ENCODE measurements at places on chromosomes 1 and 21.

DNA sequence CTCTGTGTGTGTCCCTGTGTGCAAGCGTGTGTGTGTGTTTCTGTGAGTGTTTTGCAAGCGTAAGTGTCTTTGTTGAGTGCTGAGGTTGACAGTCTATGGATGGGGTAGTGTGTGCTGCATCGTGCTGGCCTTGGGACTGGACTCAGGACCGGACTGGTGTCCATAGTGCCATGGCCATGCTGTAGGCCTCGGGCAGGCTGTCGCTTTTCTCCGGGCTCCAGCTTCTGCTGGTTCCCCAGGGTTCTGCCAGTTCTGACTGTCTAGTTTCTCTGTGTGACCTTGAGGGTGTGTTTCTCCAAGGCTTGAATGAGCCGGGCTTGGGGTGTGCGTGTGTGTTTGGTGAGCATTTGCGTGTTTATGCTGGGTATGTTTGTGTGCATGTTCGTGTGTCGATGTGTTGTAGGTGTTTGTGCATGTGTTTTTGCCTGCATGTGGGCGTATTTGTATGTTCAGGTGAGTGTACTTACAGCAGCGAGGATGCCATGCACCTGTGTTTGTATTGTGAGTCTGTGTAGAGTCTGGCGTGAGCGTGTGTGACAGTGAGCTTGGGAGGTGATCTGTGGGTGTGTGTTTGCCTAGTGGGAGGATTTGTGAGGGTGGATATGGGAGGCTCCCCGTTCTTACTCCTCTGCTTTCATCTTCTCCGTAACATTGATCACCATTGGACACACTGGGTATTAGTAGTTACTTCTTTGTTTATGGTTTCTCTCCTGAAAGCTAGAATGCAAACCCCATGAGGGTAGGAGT is 51.7 kb upstream of the POU3F1 start:
- DNase-seq, result no peak

- DNase-seq, result no peak
Observed at GRCh38 chr1:225366552-225366951, 61.3 kb downstream of the LBR start.

GRCh38 chr1:158371188-158371953 is 17.7 kb downstream of the CD1E start:
- DNase-seq, result no peak

- no peak for DNase-seq
Observed at GRCh38 chr1:231159202-231159962, 2.5 kb upstream of the TRIM67 start.

GRCh38 chr1:225448146-225448805 is 20.4 kb upstream of the LBR start:
- DNase-seq, result no peak

- no peak for DNase-seq
Observed at GRCh38 chr1:161379071-161379470, 11.4 kb upstream of the CFAP126 start.

- DNase-seq, result no peak
Observed at GRCh38 chr21:34520764-34521508, 8.9 kb upstream of the KCNE1 start.

- DNase-seq, result no peak
Observed at GRCh38 chr1:99565606-99566289, 80.2 kb upstream of the PALMD start.

DNA sequence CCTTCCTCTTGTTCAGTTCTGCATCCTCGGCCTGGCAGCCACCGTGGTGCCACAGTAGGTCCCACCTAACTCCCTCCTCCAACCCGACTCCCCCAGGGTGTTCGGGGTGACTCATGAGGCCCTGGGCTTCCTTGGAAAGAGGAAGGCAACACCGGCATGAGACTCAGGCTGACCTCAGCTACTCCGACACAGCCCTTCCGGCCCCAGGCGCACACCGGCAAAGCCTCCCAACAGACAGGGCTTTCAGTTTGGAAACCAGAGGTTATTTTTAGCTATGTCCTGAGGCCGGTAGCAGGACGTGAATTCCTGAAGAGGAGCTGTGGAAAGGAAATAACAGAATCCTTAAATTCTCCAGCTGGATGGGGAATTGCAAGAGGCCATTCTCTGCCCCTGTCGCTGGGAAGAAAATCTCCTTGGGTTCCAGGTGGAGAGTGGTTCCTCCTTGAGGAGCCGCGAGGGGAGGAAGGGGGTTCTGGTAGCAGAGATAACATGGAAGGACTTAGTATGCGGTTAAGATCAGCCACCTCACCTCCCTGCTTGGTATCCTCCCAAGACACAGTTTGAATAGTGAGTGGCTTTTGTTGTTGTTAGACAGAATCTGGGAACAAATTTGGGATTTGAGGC is 24.4 kb downstream of the PLXNA2 start:
- DNase-seq, result no peak

- no peak for DNase-seq
Observed at GRCh38 chr1:237258871-237259270, 216.9 kb downstream of the RYR2 start.

DNA sequence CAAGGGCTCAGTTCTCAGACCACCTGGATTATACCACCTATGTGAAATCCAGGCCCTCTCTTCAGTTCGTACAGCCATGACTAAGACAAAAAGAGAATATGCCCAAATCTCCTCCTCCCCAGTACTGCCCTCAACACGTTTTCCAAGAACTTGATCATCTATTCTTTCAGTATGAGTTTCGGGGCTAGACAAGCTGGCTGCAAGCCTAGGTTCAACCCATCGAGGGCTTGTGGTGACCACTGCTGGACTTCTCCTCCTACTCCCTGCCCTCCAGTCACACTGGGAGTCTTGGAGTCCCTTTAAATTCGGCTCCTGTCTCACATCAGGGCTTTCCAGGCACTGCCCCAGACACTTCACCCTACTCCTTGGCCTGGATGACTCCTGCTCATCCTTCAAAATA is 352.3 kb downstream of the KCNH1 start:
- DNase-seq, result no peak

GRCh38 chr1:165300400-165300903 is 56.1 kb downstream of the LMX1A start:
- no peak for DNase-seq

DNA sequence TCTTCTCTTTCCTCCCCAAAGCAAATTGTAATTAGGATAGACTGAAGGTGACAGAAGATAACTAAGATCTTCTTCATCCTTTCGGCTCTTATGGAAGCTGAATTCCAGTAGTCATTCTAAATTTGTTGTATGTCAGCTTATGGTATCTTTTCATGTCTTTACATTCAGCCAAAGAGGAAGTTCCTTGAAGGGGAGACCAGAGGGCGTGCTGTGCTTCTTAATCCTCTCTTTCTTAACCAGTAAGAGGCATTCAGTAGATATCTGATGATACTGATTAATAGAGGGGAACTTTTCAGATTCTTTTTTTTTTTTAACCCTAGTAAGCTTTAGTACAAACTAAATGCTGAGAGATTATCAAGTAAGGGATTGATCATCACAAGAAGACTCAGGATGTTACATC is 102.3 kb downstream of the OSBPL9 start:
- DNase-seq, result no peak

DNA sequence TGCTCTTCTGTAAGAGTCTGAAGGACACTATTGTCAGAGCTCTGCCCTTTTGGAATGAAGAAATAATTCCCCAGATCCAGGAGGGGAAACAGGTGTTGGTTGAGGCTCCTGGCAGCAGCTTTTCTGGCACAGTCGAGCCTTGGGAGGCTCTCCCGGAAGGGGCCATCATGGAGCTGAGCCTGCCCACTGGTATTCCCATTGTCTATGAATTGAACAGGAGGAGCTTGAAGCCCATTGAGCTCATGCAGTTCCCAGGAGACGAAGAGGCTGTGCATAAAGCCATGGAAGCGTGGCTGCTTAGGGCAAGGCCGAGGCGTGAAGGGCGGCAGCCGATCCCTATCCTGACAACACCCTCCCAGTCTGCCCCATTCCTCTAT is 26.6 kb downstream of the UBE4B start:
- DNase-seq, result no peak

GRCh38 chr1:93296555-93297154 is 49.1 kb upstream of the DR1 start:
- DNase-seq, result no peak

- no peak for DNase-seq
Observed at GRCh38 chr21:30957010-30957409, 75.6 kb upstream of the KRTAP11-1 start.

- no peak for DNase-seq
Observed at GRCh38 chr1:46489638-46490405, at the start of gene DMBX1. Gene DMBX1, plus strand, starts transcription at chr1:46489836. Its CDS starts 17,175 bp downstream, at chr1:46507011.

- DNase-seq, result no peak
Observed at GRCh38 chr1:32733582-32734321, 31.2 kb upstream of the SYNC start.

- DNase-seq, result no peak
Observed at GRCh38 chr1:51523931-51524330, 4.9 kb upstream of the EPS15 start.

- no peak for DNase-seq
Observed at GRCh38 chr1:119646521-119647227, 1.4 kb downstream of the ZNF697 start.

- no peak for DNase-seq
Observed at GRCh38 chr1:243474136-243474881, 218.5 kb downstream of the SDCCAG8 start.

- DNase-seq, result no peak
Observed at GRCh38 chr1:50329332-50329932, 93.8 kb downstream of the DMRTA2 start.

- DNase-seq, result no peak
Observed at GRCh38 chr1:17575797-17576518, 36.5 kb downstream of the ARHGEF10L start.

- no peak for DNase-seq
Observed at GRCh38 chr1:68293122-68293521, 60.8 kb upstream of the WLS start.

DNA sequence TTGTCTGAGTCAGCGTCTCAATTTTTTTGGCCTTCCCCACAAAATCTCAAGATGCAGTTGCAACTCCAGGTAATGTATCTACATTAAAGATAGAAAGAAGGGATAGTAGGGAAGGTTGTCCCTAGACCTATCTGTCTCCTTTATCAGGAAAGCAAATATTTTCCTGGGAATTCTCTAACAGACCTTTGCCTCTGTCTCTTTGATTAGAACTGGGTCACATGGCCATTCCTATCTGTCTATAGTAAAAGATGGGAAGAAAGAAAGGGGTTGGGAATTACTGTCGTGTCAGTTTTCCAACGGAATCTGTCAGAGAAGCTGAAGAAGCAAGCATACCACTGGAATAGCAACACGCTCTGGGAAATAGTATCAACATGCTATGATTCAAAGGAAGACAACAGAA is 48.7 kb downstream of the ZNF326 start:
- no peak for DNase-seq

DNA sequence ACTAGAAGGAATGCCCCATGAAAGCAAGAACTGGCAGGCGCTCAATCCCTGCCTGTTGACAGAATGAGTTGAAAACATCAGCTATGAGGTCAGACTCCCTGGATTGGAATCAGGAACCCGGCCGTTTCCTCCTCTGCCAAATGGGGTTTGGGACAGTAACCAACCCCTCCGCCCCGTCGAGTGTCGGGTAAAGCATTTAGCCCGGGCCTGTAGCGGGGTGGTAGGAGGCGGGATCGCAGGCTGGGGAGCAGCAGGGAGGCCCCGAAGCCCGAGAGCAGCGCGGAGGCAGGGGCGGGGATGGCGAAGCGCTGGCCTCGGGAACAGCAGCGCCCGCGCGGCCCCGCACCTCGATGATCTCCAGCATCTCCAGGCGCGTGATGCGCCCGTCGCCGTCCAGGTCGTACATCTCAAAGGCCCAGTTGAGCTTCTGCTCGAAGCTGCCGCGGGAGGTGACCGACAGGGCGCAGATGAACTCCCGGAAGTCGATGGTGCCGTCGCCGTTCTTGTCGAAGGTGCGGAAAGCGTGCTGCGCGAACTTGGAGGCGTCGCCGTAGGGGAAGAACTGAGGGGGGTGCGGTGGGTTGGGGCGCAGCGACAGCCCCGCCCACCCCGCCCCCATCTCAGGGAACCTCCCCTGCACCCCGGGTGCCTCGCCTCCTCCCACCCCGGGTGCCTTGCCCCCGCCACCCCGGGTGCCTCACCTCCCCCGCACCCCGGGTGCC is 7.5 kb downstream of the HPCAL4 start:
- no peak for DNase-seq

DNA sequence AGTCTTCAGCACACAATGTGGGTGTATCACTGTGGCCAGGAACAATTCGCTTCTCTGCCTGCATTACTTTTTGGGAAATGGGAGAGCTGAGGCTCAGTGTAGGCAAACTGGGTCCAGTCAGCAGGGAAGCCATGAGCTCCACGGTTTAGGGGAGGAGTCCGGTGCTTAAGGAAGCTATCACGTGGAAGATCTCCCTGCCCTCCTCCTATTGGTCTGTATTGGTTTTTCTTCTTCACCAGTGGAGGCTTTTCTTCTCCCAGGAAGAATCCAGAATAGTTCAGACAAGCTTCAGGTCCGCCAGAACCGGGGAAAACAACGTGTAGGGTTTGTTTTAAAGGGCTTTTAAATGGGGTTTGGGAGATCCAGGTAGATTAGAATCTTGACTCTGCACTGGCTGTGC is 156.2 kb upstream of the CAMK1G start:
- DNase-seq, result no peak

DNA sequence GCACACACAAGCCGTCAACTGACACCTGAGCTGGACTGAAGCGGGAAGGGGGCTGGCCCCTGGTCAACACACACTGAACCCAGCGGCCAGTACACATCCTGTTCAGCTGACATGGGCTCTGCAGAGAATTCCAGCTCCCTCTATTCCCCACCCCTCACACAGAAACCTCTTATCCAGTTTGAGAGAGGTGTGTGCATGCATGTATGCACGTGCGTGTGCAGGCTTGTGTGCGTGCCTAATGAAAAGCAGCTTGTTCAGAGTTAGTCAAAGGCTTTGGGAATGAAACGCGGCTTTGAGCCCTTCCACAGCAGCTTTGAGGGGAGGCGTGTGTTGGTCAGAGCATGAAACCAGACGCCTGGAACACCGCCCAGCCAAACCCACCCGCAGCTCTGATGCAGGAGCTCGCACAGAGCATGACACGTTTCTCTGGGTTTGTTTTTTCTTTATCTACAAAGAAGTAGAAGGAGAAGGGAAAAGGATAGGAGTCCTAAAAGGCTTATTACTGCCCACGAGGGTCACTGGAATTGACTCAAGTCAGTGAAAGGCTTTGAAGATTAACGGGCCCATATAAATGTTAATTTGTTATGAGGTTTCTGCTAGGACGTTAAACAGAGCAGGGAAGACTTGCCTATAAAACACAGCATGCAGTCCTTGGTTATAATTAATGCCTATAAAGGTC is 184.2 kb downstream of the ETS2 start:
- DNase-seq, result no peak

DNA sequence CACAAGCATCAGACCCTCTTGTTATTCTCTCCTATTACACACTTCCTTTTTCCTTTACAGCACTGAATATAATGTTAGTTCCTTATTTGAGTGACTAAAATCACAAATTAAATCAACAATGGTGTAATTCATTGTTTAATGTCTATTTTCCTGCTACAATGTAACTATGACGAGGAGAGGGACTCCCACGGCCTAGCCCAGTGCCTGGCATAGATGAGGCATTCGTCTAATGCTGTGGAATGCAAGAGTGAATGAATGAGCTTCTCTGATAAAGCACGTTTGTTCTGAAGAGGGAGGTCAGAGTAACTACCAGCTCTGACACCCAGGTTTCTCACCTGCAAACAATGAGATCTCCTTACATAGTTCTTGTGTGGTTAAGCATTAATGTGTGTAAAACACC is 479.4 kb downstream of the OMA1 start:
- DNase-seq, result no peak

Data from stimulated activated CD8-positive, alpha-beta memory T cell treated with anti-CD3 and anti-CD28 coated beads, Interleukin-7, amount 100 ng/mL, for 1 hour (primary cell).